ENCODE measurements at places on chromosomes 7 and 10.

DNA sequence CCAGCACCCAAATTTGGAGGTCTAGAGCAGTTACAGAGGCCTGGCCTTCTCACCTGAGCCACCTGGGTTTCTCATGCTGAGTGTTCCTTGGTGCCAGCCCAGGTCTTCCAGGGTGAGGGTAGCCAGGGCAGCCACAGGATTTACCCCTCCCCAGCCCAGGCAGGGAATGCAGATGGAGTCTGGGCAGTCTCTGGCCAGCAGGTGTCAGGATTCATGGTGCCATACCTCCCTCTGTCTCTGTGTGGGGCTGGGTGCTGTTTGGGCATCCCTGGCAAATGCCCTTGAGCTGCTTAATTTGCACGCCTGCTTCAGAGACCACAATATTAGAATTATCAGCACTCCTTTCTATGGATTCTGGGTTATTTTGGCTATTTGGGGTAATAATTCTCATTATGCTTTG is 246.7 kb downstream of the GFRA1 start:
- DNase-seq, result no peak

DNA sequence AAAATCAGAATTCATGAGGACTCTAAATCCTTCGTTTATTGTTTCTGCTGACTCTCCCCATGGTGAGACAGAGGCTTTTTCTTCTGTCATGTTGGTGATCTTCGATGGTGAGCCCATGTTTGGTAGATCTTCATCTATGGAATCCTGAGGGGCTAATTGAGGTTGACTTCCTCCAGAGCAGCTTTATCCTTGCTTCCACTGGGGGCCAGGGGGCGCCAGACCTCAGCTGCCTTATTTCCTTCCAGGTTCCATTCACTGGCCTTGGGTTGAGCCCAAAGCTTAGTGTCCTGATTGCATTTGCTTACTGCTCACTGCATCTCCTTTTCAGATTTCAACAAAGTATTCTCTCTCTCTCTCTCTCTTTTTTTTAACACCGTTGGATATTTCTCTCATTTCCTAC is 80.7 kb downstream of the GCC1 start:
- DNase-seq, result no peak

GRCh38 chr10:118195729-118196128 is 146.4 kb downstream of the FAM204A start:
- no peak for DNase-seq

DNA sequence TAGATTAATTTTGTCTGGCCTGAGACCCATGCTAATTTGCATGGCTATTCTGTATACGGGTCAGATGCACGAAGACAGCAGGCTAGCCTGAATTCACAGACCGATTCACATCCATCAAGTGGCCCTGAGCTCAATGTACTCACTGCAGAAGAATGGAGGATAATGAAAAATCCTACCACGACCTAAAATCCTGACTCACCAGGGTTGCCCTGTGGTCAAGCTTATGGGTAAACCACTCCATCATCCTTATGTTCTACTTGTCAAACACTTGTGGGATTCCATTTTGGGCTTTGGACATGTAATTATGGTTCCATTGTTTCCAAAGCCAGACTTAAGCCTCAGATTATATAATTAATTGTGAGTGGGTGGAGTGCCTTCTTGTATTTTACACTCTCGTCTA is 110.4 kb upstream of the ZNF438 start:
- peak; percentile 12 for DNase-seq

DNA sequence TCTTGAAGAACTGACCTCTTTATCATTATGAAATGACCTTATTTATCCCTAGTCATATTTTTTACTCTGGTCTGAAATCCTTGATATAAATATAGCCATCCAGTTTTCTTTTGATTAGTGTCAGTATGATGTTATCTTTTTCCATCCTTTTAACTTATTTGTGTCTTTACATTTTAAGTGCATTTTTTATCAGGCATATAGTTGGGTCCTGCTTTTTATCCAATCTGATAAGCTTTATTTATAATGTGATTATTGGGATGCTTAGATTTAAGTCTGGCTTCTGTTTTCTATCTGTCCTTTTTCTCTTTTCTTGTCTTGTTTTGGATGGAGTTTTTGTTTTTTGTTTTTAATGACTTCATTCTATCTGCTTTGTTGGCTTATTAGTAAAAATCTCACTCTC is 119.2 kb downstream of the ARHGAP22 start:
- no peak for DNase-seq

- peak; percentile 57 for DNase-seq
Measured at GRCh38 chr10:84493951-84494848, 165.8 kb downstream of the CCSER2 start.

GRCh38 chr7:2138146-2138765 is 94.5 kb downstream of the MAD1L1 start:
- no peak for DNase-seq

- DNase-seq, result no peak
Measured at GRCh38 chr10:74525885-74526284, 300.5 kb upstream of the KAT6B start.

- no peak for DNase-seq
Measured at GRCh38 chr10:47423476-47423875, 39.4 kb upstream of the ZNF488 start.

GRCh38 chr10:53846809-53847208 is 954.2 kb downstream of the PCDH15 start:
- DNase-seq, result no peak
